ENCODE measurements at places on chromosomes 2 and 18.

- DNase-seq: no peak
Observed at GRCh38 chr2:121071034-121071504, 213.9 kb downstream of the TFCP2L1 start.

- no peak for DNase-seq
Observed at GRCh38 chr18:22828171-22828570, 105.0 kb upstream of the RBBP8 start.

DNA sequence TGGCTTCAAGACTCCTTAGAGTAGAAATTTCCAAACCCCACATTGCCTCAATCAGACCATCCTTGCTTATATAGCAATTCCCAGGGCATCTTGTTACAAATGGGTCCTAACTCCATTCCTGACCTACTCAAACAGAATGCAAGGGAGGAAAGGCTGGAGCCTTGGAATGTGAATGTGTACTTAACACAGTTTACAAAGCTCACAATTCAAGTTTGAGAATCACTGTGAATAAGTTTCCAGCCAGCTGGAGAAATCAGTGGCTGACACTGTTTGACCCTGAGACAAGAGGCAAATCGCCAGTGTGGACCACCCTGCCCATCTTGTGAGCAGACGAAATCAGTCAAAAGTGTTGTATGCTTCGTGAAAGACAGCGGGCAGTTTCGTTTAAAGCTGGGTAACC is 65.5 kb downstream of the SOWAHC start:
- DNase-seq: no peak

GRCh38 chr2:234841321-234842015 is 110.3 kb upstream of the SH3BP4 start:
- DNase-seq: no peak

- no peak for DNase-seq
Observed at GRCh38 chr18:59961070-59961469, 61.3 kb downstream of the PMAIP1 start.

DNA sequence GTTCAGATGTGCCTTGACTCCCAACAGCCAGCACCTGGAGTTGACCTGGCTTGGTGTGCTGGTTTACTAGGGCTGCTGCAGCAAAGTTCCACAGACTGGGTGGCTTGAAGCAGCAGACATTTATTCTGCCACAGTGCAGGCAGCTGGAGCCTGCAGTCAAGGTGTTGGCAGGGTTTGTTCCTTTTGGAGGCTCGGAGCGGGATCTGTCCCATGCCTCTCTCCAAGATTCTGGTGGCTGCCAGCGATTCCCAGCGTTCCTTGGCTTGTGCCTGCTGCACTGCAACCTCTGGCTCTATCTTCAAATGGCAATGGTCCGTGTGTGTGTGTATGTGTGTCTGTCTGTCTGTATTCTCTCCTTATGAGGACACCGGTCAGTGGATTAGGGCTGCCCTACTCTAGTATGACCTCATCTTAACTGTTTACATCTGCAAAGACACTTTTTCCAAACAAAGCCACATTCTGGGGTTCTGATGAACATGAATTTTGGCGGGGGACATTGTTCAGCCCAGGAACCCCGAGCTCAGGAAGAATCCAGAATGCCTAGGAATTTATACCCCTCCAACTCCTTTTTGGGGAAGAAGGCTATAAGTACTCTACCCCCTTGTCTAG is 44.7 kb upstream of the TMEM131 start:
- no peak for DNase-seq

DNA sequence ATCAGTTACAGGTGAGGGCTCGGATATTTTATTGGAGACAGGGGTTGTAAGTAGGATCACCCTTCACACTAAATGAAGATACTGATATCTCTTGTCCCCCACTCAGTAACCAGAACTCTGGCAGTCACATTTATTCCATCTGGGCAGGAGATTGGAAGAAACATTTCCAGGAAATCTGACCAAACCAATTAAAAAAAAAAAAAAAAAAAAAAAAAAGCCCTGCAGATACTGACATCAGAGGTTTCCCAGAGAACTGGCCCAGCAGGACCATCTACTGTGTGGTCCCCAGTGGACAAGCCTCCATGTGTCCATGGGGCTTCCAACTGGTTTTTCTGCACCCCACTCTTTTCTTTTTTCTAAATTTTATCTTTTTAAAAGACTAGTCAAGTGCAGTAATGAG is 41.3 kb downstream of the SH2D6 start:
- DNase-seq: no peak

- DNase-seq: no peak
Observed at GRCh38 chr18:39839782-39840181, 2115.3 kb upstream of the PIK3C3 start.

DNA sequence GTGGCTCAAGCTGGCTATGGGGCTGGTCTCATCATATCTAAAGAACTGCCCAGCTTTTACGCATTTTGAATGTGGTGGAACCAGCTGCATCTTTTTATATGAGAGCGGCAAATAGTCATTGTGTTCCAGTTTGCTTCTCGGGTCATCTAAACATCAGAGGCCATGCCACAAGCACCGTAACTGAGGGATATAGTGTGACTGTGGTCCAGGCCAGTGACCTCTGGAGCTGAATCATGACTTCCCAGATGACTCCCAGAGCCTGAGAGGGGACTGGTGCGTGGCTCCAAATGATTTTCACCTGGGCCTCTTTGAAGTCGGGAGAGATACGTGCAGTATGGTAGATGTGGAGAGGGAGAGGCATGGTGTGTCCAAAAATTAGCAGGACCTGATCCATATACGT is 271.0 kb downstream of the NEDD4L start:
- no peak for DNase-seq
